ENCODE measurements at places on chromosomes 5 and 9.

- no peak for DNase-seq
- H3K4me3 ChIP-seq = no peak overlapping the region
- H3K27me3 ChIP-seq = no peaks in the 10 kb centered on the region
- no peaks in the 10 kb centered on the region for H3K4me1 ChIP-seq
- H3K36me3 ChIP-seq = no peaks in the 10 kb centered on the region
- no peak overlapping the region for H3K27ac ChIP-seq
Measured at GRCh38 chr5:78896132-78896531, 89.0 kb downstream of the ARSB start.

- H3K36me3 ChIP-seq = no peaks in the 10 kb centered on the region
- H3K27ac ChIP-seq = no peak overlapping the region
- no peak for DNase-seq
Measured at GRCh38 chr9:86057491-86057890, 41.9 kb downstream of the GOLM1 start.

GRCh38 chr5:65790371-65791163, 68.6 kb downstream of the NLN start:
- H3K36me3 ChIP-seq = no peaks in the 10 kb centered on the region
- no peaks in the 10 kb centered on the region for H3K27me3 ChIP-seq
- H3K27ac ChIP-seq = peak overlapping the region; percentile 44
- no peak overlapping the region for H3K4me3 ChIP-seq
- peak; percentile 14 for DNase-seq

GRCh38 chr9:3455717-3456116, 70.1 kb downstream of the RFX3 start:
- DNase-seq = no peak
- no peak overlapping the region for H3K4me3 ChIP-seq
- H3K27me3 ChIP-seq = no peaks in the 10 kb centered on the region
- H3K4me1 ChIP-seq = peaks cover 1% of the 10 kb centered on the region

DNA sequence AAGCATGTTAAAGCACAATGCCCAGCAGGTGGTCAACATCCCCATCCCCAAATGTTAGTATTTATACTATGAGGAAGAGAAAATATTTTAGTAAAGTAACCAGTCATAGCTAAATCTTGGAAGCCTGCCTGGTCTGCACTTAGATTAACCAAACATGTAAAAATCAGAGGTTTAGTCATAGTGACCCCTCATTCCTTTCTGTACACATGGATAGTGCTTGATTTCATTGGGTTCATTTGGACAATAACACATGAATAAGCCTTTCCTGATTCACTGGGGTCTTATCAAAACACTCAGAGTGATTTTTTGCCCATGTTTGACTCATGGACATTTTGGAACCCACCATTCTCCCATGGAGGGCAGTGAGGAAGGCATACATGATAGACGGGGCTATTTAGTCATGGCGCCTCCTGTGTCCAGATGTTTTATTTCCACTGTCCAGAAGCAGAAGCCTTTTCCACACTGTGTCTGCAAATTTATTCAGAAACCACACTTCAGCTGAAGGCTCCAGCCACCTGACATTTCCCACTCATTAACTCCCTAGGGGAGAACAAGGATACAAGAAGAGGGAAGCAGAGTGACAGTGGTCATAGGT, 32.5 kb downstream of the OR1J1 start:
- peaks cover 52% of the 10 kb centered on the region for H3K27me3 ChIP-seq
- H3K36me3 ChIP-seq = no peaks in the 10 kb centered on the region
- H3K27ac ChIP-seq = no peak overlapping the region
- no peak for DNase-seq
- no peaks in the 10 kb centered on the region for H3K4me1 ChIP-seq
- H3K4me3 ChIP-seq = no peak overlapping the region

- H3K4me3 ChIP-seq = no peak overlapping the region
- peak overlapping the region; percentile 11 for H3K27ac ChIP-seq
- no peaks in the 10 kb centered on the region for H3K27me3 ChIP-seq
- DNase-seq = peak; percentile 41
- H3K36me3 ChIP-seq = peaks cover 30% of the 10 kb centered on the region
- H3K4me1 ChIP-seq = peaks cover 10% of the 10 kb centered on the region
Measured at GRCh38 chr9:124894741-124895170, 32.8 kb downstream of the ARPC5L start.

DNA sequence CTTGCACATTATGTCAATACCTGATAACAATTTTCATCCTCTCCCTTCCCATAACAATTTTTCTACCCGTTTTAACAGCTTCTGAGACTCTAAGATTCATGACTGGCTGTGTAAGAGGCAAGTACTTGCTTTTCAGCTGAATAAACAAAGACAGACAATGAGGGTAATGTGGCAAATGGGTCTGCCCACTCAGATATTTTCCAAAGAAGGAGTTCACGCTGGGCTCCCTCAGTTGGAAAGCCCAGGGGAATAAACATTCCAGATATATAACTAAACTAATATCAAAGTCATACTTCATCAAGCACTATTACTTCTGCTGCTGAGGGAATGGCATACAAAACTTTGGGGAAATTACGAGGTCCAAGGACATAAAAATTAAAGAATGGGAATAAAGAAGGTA, 24.4 kb downstream of the MEGF9 start:
- H3K27ac ChIP-seq = no peak overlapping the region
- no peak for DNase-seq
- H3K4me1 ChIP-seq = peaks cover 7% of the 10 kb centered on the region
- no peaks in the 10 kb centered on the region for H3K36me3 ChIP-seq
- no peak overlapping the region for H3K4me3 ChIP-seq
- H3K27me3 ChIP-seq = no peaks in the 10 kb centered on the region

DNA sequence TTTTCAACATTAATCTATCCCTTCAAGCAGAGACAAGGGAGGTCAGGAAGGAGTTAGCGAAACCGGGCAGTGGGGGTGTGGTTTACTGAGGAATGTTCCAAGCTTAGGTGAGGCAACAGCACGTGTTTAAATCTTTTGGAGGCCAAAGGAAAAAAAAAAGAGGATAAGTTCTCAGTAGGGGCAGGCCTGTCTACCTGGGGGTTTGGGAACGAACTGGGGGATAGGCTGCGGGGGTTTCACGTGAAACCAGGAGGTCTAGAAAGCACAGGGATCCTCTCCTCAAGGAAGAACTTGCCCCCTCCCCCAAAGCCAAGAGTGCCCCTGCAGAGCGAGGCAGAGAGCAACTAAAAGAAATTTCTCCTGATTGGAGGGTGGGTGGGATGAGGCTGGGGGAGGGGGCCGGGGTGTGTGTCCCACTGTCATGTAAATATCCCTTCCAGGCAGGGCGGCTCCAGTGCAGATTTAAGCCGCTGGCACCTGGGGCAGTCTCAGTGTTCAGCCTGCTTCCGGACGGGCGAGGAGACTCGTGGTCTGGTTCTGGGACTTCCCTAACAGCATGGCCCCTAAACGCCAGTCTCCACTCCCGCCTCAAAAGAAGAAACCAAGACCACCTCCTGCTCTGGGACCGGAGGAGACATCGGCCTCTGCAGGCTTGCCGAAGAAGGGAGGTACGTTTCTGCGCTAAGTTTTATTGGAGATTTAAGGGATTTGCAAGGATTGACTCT, 5.5 kb upstream of the SET start:
- H3K27me3 ChIP-seq = no peaks in the 10 kb centered on the region
- peak overlapping the region; percentile 98 for H3K27ac ChIP-seq
- peak; percentile 29 for DNase-seq
- H3K4me3 ChIP-seq = peak overlapping the region; percentile 95
- peaks cover 22% of the 10 kb centered on the region for H3K36me3 ChIP-seq

GRCh38 chr9:76045221-76045620, 154.7 kb downstream of the PCSK5 start:
- DNase-seq = no peak
- H3K36me3 ChIP-seq = no peaks in the 10 kb centered on the region
- no peak overlapping the region for H3K27ac ChIP-seq
- no peak overlapping the region for H3K4me3 ChIP-seq
- H3K27me3 ChIP-seq = no peaks in the 10 kb centered on the region

DNA sequence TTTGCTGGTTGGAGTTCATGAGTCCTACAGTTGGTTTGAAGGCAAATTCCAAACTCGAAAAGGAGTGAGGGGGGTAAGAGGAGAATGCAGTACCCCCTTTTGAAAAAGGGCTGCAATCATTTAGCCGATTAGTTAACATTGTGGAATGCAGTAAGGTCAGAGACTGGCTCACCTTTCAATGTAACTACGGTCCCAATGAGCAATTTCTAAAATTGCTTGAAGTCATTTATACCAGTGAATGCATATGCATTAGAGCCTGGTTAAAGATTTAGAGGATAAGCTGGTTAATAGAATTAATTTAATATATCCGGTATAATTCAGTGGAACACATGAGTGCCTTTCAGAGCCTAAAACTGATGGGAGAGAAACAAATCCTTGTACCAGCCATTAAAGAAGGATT, 172.6 kb upstream of the PAPPA start:
- no peaks in the 10 kb centered on the region for H3K27me3 ChIP-seq
- no peak overlapping the region for H3K27ac ChIP-seq
- H3K36me3 ChIP-seq = no peaks in the 10 kb centered on the region
- H3K4me1 ChIP-seq = no peaks in the 10 kb centered on the region
- no peak overlapping the region for H3K4me3 ChIP-seq

- H3K4me1 ChIP-seq = peaks cover 67% of the 10 kb centered on the region
- H3K27me3 ChIP-seq = no peaks in the 10 kb centered on the region
- H3K36me3 ChIP-seq = peaks cover 37% of the 10 kb centered on the region
- DNase-seq = peak; percentile 73
- H3K4me3 ChIP-seq = peak overlapping the region; percentile 93
Measured at GRCh38 chr5:131252824-131253171, 11.1 kb upstream of the CDC42SE2 start.

GRCh38 chr5:107010060-107010459, 660.7 kb downstream of the EFNA5 start:
- no peak overlapping the region for H3K27ac ChIP-seq
- DNase-seq = no peak
- peaks cover 37% of the 10 kb centered on the region for H3K27me3 ChIP-seq
- H3K4me3 ChIP-seq = no peak overlapping the region

DNA sequence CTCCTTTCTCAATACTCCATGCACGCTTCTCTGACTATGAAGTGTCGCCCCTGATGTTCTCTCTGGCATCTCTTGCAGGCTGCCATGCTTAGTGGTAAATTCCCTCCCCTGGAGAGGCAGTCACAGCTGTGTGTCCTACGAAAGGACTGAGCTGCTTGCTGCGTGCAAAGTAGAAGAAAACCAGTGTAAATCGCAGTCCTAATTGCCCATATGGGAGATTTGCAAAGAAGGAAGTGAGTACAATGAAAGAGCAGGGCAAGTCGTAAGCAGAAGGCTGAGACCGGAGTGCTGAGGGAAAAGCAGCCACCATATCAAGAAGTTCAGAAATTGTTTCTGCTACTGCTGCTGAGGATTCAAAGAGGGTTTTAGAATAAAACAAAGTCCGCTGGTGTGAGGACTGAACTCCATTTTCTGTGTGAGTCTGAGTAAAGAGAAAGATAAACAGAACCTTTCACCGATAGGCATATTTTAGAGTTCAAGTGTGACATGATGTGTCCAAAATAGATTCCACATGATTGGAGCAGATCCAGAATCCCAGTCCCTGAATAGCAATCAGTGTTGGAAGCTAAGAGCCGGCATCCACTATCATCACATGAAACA, 507.8 kb upstream of the MPDZ start:
- H3K4me1 ChIP-seq = no peaks in the 10 kb centered on the region
- no peak for DNase-seq
- no peak overlapping the region for H3K27ac ChIP-seq

GRCh38 chr5:135615171-135615570, 36.4 kb upstream of the CXCL14 start:
- H3K27ac ChIP-seq = no peak overlapping the region
- H3K27me3 ChIP-seq = peaks cover 6% of the 10 kb centered on the region
- DNase-seq = no peak
- H3K36me3 ChIP-seq = no peaks in the 10 kb centered on the region
- H3K4me3 ChIP-seq = no peak overlapping the region
- no peaks in the 10 kb centered on the region for H3K4me1 ChIP-seq

DNA sequence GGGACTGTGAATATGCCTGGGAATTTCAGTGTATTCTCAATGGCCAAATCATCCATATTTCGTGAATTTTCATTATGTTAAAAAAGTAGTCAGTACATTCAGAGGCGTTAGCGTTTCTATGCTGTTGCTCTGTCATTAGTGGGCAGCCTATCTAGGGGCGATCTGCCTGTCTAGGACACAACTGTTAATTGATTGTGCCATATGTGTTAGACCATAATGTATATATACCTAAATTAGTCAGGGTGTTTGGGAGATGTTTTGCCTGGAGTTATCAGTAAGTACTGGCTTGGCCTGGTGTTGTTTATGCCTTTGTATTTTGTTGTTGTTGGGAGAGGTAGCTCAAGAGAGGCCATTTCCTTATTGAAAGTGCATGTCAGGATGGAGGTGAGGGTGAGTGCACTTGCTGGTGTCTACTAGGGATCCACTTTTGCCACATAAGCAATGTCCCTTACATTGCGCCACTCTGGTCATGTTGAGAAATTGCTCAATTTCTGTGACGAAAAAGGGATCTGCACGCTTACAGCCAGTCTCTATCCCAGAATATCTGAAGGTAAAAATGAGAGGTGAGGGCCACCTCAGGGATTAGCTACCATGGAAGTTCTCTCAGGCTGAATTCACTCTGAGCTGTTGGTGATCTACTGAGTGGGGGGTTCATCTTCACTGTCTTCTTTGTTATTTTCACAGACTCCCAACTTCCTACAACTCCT, 123.3 kb downstream of the ST8SIA4 start:
- H3K36me3 ChIP-seq = no peaks in the 10 kb centered on the region
- H3K27ac ChIP-seq = peak overlapping the region; percentile 90
- peaks cover 26% of the 10 kb centered on the region for H3K4me1 ChIP-seq
- no peaks in the 10 kb centered on the region for H3K27me3 ChIP-seq

GRCh38 chr5:1281038-1281882, 13.6 kb downstream of the TERT start:
- H3K4me1 ChIP-seq = peaks cover 2% of the 10 kb centered on the region
- peaks cover 5% of the 10 kb centered on the region for H3K36me3 ChIP-seq
- DNase-seq = no peak
- H3K27me3 ChIP-seq = peaks cover 4% of the 10 kb centered on the region
- H3K4me3 ChIP-seq = no peak overlapping the region
- H3K27ac ChIP-seq = no peak overlapping the region

- H3K4me3 ChIP-seq = no peak overlapping the region
- peaks cover 13% of the 10 kb centered on the region for H3K4me1 ChIP-seq
- H3K36me3 ChIP-seq = no peaks in the 10 kb centered on the region
- peak; percentile 79 for DNase-seq
- H3K27me3 ChIP-seq = peaks cover 11% of the 10 kb centered on the region
Measured at GRCh38 chr9:33225319-33226147, 14.4 kb upstream of the SPINK4 start.

GRCh38 chr5:17951392-17952169, 317.3 kb downstream of the TAF11L14 start:
- no peak for DNase-seq
- no peaks in the 10 kb centered on the region for H3K36me3 ChIP-seq
- H3K4me3 ChIP-seq = no peak overlapping the region
- H3K27me3 ChIP-seq = no peaks in the 10 kb centered on the region
- H3K4me1 ChIP-seq = no peaks in the 10 kb centered on the region

GRCh38 chr9:127637322-127637847, 25.3 kb downstream of the STXBP1 start:
- DNase-seq = no peak
- H3K4me3 ChIP-seq = no peak overlapping the region
- H3K27me3 ChIP-seq = peaks cover 8% of the 10 kb centered on the region
- no peak overlapping the region for H3K27ac ChIP-seq
- no peaks in the 10 kb centered on the region for H3K36me3 ChIP-seq

GRCh38 chr9:111975709-111976108, 79.1 kb downstream of the UGCG start:
- no peaks in the 10 kb centered on the region for H3K36me3 ChIP-seq
- no peak overlapping the region for H3K4me3 ChIP-seq
- peaks cover 5% of the 10 kb centered on the region for H3K4me1 ChIP-seq
- no peak overlapping the region for H3K27ac ChIP-seq

GRCh38 chr5:32362527-32362926, 49.8 kb upstream of the MTMR12 start:
- H3K36me3 ChIP-seq = peaks cover 43% of the 10 kb centered on the region
- H3K4me1 ChIP-seq = no peaks in the 10 kb centered on the region
- no peak for DNase-seq
- H3K4me3 ChIP-seq = no peak overlapping the region
- no peak overlapping the region for H3K27ac ChIP-seq

All from effector memory CD8-positive, alpha-beta T cell (primary cell).